ENCODE measurements at places on chromosomes 5 and 9.

GRCh38 chr9:77177143-77177893 lies at the start of gene VPS13A:
TSS of gene VPS13A (plus strand) at chr9:77177534. CDS start at chr9:77177705, 171 bp downstream.
- DNase-seq, result peak; percentile 78

DNA sequence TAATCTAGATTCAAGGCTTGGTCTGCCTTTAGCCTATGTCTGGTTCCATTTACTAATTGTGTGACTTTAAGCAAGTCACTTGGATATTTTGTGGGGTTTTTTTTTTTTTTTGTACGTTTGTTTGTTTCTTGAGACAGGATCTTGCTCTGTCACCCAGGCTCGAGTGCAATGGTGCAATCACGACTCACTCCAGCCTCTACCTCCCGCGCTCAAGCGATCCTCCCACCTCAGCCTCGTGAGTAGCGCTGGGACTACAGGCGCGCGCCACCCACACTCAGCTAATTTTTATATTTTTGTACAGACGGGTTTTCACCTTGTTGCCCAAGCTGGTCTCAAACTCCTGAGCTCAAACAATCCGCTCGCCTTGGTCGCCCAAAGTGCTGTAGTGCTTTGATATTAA lies 1.1 kb upstream of the PFDN1 start:
- no peak for DNase-seq

- no peak for DNase-seq
These were observed 75.6 kb upstream of the SNCAIP start for GRCh38 chr5:122236270-122237040.

DNA sequence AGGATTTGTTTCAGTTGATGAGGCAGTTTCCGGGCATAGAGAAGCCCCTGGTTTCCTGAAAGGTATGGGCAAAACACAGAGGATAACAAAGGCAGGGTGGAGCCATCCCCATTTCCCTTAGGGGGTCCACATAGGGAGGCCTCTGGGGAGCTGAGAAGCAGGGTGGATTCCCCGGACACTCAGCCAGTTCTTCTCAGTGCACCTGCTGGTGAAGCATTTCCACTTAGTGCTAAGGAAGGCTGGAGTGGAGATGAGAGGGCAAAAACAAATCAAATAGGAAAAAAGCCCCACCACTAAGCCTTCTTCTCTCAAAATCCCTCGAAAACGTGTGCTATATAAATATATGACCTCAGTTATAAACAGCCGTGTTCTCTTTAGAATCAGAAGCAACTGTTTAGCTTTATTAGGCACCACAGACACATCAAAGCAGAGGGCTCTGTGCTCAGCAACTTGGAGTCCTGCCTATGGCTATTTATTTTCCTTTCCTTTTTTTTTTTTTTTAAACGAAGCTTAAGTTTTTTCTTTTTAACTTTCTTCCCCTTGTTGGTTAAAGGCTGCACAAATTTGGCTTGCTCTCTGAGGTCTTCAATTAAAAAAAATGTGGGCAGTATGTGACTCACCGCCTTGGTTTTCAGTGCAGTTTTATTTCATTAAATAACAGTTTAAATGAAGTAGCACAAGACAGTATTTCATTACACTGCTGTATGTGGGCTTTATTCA lies 67.7 kb downstream of the PRDM6 start:
- DNase-seq, result peak; percentile 56

- no peak for DNase-seq
These were observed 18.9 kb downstream of the ZNF169 start for GRCh38 chr9:94277885-94278536.

DNA sequence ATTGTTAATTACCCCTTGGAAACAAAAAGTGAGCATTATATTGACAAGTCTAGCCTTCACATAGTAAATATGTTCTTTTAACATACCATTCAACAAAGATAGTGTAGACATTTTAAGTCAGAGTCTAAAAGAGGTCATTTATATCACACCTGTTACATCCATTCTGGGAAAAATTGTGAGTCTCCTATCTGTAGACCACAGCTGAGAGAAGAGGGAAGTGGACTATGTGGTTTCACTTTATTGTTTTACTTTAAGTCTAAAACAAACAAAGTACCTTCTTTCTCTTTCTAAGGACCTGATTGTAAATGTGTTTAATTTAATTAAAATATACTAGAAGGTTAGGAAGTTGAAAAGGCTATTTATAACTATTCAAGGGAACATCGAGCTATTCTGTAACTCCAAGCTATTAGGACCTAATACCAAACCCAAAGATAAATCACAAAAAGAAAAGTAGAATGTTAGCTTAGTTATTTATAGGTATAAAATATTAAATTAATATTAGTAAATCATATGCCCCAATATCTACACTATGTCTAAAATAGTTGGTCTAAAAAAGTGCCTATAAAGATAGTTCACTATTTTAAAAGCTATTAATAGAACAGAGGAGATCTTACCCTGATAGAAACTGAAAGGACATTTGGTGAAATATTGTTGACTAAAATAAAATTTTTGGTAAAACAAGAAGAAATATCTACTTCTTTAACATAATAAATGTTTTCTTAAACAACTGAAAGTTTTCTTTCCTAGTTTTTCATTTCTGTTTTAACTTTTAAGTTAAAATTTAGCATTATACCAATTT lies 134.9 kb downstream of the TMEM167A start:
- DNase-seq, result no peak

- DNase-seq, result no peak
These were observed 130.6 kb upstream of the PDE4D start for GRCh38 chr5:60024104-60024503.

DNA sequence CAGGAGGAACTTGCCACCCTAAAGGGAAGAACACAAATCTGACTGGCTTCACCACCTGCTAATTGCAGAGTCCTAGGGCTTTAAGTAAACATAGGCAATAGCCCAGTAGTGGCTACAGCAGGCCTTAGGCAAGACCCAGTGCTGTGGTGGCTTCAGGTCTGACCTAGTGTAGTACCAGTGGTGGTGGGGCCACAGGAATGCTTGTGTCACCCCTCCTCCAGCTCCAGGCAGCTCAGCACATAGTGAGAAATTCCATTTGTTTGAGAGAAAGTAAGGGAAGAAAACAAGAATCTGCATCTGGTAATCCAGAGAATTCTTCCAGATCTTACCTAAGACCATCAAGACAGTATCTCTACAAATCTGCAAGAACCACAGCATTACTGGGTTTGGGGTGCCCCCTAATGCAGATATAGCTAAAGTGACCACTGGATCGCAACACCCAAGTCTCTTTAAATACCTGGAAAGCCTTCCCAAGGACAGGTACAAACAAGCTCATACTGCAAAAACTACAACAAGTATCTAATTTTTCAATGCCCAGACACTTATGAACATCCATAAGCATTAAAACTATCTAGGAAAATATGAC lies 102.6 kb upstream of the TRPM3 start:
- DNase-seq, result no peak

GRCh38 chr5:6737043-6737941 lies 24.1 kb downstream of the TENT4A start:
- no peak for DNase-seq

DNA sequence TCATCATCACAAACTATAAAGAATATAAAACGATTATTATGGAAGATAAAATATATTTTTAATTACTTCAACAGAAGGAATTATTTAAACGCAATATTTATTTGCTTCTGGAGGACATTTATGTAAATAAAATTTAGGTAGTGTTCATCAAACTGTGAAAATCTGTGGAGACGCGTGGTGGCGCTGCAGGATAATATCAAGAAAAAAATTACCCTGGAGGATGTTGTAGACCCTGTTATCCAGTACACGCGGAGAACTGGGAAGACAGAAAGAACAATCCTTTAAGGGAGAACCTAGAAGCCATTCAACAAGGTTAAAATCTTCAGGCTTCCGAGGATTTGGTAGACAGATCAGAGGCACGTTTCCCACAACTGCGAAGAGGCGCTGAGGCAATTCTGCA lies at the start of gene PCDHB12:
TSS of gene PCDHB12 (plus strand) at position 242 of the 400 bp plus-strand sequence. CDS start 189 bp downstream, outside the sequence.
- no peak for DNase-seq

DNA sequence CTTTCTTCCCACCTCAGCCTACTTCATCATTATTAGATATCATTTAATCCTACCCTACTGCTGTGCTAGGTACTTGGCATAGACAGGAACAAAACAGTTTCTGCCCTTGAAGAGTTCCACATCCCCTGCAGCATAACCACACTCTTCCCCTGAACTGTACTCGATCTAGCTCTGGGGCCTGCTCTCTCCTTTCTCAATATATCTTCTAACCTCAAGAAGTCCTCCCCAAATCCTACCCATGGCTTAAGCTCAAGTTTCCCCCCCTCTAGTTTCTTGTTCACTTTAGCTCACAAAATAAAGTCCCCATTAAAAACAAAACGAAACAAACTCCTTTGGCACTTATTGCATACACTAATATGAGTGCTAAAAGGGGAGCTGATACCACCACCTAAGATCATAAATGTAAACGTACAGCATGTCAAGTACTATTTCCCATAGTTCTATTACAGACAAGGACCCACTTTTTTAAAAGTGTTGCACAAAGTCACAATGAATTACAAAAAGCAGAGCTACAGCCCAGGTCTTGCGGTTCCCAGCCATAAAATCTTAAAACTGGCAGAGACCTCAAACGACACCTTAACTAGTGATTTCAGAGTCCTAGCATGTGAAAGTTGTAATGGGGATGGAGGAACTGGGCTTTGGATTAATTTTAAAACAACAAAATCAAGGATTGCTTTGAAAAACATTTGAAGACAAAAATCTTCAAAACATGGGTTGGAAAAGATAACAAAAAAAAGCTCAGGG lies 80.7 kb downstream of the PTPDC1 start:
- DNase-seq, result no peak
